ENCODE measurements at places on chromosomes 7 and 10.

DNA sequence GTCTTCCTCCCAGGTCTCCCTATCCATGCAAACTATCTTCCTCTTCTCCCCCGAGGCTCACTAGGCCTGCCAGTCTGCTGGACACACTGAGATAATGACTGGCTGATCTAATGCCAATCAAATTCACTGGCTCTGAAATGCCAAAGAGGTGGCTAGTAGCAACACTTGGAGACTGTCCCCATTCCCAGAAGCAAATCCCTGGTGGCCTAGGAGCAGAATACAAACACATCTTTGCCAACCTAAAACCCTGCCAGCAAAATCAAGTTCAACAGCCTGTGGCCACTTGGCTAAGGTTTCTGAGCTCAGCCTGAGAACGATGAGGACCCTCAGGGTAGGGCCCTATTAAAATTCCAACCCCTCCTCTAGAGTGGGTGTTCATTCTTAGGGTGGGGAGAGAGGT lies 46.6 kb downstream of the SH3PXD2A start:
- DNase-seq: no peak

DNA sequence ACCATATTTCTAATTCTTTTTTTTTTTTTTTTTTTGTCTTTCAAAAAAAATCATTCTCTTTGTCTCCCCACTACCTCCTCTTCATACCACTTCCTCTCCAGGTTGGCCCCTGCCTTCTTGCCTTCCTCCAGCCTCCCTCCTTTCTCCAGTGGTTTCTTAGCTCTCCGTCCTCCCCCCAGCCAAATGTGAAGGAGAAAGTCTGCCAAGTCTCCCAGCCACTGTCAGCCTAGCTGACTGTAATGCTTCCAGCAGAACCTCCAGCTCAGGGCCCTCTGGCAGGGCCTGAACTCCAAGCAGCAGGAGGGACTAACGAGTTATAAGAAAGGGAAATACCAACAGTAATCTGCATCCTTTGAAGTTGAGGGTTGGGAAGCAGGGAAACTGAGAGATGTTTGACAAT lies 35.5 kb upstream of the BICC1 start:
- DNase-seq: no peak

GRCh38 chr10:35448687-35449662 lies 112.7 kb downstream of the CCNY start:
- no peak for DNase-seq

DNA sequence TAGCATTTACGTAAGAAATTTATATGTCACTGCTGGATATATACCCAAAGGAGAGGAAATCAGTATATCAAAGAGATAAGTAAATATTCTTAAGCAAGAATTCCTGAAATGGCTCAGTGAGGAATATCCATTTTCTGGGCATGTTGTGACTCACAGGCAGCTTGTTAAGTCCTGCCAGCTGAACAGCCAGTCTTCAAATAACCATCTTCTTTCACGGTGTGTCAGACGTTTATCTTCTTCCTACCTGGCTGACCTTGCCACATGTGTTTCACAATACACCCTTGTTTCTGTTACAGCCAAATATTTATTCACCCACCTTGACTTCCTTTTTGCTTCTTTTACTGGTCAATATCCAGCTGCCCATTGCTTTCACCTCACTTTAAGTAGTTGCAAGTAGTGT lies 648.1 kb downstream of the ANKRD7 start:
- DNase-seq: no peak

- DNase-seq: peak; percentile 70
Measured at GRCh38 chr10:133258818-133259601, 17.7 kb downstream of the ADAM8 start.

All from colonic mucosa (tissue), 4 donors.